ELF-1 (cell line): ENCODE measurements at places on chromosomes 1 and 21.

DNA sequence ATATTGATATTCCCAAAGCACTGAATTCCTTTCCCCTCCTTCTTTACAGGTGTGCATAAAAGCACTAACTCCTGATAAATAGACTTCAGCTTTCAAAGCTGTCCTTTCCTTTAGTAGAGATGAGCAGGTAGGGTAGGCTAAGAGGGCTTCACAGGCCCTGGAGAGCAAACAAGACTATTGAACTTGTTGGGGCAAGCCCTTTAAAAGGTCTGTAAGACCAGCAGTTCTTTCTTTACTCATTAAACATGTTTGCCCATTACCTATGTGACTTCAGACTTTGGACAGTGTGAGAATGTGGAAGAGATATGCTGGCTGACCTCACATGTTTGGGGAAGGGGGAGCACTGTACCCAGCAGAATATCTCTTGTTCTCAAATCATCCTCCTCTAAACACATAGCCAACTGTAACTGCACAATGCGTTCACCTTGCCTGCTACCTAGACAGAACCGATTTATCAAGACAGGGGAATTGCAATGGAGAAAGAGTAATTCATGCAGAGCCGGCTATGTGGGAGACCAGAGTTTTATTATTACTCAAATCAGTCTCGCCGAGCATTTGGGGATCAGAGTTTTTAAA lies 27.1 kb upstream of the HAO2 start:
- no peak for DNase-seq

GRCh38 chr1:164562511-164562910 lies 3.5 kb downstream of the PBX1 start:
- DNase-seq = no peak

DNA sequence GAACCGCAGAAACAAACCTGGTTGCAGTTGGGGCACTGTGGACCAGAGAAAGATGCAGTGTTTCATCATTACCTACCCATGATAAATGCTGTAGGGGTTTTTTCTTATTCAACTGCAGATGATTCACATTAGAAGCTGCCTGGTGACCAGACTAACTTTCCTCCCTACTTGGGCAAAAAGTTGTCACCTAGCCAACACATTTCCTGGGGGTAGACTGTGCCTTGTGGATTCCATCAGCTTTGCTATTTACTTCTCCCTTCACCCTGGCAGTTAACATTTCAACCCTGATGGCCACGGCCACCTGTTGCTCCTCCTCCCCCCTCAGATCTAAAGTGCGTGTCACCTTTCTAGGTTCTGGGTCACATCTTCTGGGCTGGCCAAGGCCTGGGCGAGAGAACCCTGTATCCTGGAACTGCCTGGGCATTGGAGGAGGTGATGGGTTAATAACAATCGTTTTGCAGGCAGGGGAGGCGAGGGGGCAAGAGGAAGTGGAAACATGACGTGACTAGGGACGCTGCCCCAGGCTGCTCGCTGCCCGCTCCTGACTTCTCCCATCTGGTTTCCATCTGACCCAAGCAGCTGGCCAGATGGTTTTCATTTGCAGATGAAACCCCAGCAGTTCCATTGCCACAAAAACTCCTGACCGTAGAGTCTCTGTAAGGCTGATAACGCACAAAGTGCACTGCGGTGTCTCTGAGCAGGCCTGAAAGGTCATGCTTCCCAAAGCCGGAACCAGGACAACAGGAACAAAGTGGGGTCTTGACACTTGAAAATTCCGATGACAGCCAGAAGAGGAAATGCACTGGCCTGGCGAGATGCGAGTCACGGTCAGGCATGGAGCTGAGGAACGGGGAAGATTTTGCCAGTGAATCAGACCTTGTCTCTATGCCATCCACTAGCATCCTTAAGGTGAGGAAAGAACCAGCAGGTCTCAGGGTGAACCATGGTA lies 36.6 kb downstream of the CAPZB start:
- DNase-seq = no peak

- DNase-seq = no peak
These were observed 10.1 kb downstream of the CCDC27 start for GRCh38 chr1:3762151-3762872.

DNA sequence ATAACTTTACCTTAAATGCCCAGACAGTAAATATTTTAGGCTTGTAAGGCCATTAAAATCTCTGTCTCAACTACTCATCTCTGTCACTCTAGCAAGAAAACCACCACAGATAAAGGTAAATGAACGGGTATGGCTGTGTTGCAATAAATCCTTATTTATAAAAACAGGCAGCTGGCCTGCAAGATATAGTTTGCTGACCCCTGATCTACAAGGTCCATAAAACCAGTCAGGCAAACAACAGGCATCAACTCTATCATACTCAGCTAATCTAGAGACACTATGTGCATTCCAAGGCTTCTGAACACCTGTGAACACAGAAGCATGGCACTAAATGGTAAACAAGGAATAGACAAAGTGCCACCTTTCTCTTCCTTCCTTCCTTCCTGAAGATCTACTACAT lies 9.7 kb downstream of the FAF1 start:
- DNase-seq = no peak

GRCh38 chr21:28779914-28780313 lies 212.8 kb downstream of the LTN1 start:
- DNase-seq = no peak

GRCh38 chr1:187928696-187929095 lies 1099.9 kb downstream of the PLA2G4A start:
- no peak for DNase-seq
